ENCODE measurements at places on chromosomes 12 and 14.
A peak's percentile ranks its signal among the peaks of the same experiment; 100 is the strongest.

GRCh38 chr12:79374545-79374944 lies 316.2 kb downstream of the PAWR start:
- no peak for DNase-seq

DNA sequence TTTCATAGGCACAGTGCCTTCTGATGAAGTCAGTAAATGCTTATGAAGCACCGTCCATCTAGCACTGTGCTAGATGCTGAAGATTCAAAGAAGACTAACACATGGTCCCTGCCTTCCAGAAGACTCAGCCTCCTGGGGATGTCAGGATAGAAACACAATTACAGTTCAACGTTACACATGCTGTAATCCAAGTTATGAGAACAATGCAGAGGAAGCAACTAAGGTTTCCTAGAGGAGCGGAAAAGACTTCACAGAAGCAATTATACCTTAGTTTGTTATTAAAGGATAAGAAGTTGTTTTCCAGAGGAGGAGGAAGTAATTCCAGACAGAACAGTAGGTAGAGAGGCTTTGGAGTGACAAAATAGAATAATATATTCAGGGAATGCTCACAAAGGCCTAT lies 66.9 kb upstream of the FGD4 start:
- DNase-seq = no peak

DNA sequence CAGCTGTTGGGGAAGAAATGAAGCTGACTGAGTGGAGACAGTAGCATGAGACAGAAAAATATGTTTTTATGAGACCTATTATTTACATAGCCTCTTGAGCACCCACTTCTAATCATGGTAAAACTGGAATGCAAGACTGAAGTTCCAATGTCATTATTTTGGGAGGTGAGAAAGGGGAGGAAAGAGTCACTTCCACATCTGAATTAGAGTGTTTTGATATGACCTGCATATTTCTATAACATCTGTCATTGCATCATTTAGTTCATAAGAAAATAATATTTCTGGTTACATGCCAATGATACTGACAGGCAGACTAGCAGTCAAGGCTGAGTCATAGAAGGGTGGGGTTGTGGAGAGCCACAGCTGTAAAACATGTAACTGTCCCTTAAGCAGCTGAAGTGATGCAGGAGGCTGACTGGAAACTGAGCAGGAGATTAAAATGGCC lies 26.7 kb downstream of the NTN4 start:
- DNase-seq = peak; percentile 1

- DNase-seq = no peak
Measured at GRCh38 chr12:34399631-34400410, 377.5 kb downstream of the ALG10 start.

- no peak for DNase-seq
Measured at GRCh38 chr12:56362130-56363059, at the start of gene APOF. Gene APOF, minus strand, starts transcription at chr12:56362857. Its CDS starts 112 bp downstream, at chr12:56362745.
